ENCODE measurements at places on chromosomes 1 and 21.

DNA sequence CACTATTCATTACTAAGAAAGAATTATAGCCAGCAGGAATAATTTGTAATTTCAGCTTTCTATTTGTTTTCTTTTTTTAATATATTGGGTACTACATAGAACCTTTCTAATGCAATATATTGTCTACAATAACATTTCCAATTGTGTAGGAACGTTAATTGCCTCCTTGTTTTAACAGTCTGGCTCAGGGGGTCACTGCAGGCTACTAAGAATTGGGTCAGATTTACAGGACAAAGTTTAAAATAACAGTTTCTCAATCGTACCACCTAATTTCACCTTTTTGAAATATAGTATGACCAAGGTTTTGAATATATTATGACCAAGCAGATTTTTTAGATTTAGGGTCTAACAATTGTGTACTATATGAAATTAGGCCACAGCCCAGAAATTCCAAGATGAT is 2.4 kb downstream of the CFH start:
- DNase-seq = no peak

DNA sequence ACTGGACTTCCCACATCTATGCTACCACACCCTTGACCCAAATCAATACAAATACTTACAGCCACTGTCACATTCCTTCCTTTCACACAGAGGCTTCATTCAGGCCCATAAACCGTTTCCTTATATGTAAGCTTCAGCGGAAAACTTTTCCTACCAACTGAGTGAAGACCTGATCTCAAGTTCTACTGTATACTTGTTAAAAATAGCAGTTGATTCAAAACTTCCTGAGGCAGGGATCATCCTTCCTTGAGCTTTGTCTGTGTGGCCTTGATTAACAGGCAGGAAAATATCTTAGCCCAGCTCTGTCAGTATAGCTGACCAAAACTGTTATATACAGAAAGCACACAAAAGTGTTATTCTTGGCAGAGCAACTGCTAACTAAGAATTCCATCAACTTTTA is 42.7 kb downstream of the DENND2C start:
- DNase-seq = no peak

GRCh38 chr1:191699343-191699742 is 458.9 kb upstream of the RGS18 start:
- no peak for DNase-seq

- DNase-seq = no peak
Observed at GRCh38 chr1:14372526-14372925, 226.0 kb upstream of the KAZN start.

- DNase-seq = no peak
Observed at GRCh38 chr1:212746546-212746945, 45.0 kb downstream of the NSL1 start.

DNA sequence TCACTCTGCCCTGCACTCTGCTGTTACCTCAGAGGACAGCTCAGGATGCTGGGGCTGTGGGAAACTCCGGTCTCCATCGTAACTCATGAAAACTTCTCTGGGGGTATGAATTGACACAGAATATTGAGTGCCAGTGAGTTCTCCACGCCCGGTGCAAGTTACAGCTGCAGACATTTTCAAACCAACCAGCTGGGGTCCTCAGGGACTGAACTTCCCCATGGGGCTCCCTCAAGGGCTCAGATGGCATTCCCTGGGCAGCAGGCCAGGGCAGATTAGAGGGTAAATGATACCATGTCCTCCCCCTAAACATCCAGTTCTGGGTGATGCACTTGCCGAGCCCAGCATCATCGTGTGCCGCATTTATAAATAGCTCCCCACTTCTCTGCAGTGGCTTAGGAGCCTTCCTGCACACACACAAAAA is 27.8 kb upstream of the CCSAP start:
- DNase-seq = no peak

GRCh38 chr1:31529999-31530684 is 46.2 kb upstream of the TINAGL1 start:
- no peak for DNase-seq

- DNase-seq = no peak
Observed at GRCh38 chr21:46108827-46109312, 11.0 kb downstream of the COL6A2 start.

DNA sequence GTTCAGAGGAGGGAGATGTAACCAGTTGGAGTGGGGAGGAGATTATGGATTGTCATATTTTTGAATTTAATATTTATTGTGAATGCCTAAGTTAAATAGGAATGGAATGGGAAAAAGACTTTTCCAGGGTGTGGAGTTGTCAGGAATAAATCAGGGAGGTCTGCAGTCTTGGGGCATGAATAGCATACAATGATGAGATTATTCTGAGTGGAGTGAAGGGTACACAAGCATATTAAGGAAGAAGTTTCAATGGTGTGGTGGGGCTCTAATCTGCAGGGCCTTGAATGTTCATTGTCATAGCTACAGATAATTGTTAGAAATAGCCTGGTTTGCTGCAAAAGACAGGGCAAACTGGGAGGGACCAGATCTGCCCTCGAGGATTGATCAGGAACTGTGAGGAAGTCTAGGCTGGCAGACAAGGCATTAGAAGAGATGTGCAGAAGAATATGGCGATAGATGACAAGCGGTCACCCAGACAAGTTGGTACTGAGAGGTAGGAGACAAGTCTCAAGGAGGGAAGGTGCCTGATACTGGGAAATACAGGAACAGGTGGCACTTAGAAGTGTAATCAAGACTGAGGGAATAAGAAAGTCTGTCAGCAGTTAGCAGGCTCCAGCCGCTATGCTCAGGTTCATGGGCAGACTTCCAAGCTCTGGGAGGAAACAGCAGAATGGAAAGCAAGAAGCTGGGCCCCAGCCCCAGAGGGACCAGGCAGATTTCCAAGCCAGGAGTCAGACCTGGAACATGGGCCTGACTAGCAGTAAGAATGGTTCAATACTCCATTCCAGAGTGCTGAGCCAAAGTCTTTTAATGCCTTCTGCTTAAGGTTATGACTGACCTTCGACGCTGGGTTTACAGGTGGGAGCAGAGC is 20.9 kb upstream of the RGL1 start:
- DNase-seq = no peak

GRCh38 chr1:222081859-222082258 is 340.0 kb upstream of the DUSP10 start:
- DNase-seq = no peak

DNA sequence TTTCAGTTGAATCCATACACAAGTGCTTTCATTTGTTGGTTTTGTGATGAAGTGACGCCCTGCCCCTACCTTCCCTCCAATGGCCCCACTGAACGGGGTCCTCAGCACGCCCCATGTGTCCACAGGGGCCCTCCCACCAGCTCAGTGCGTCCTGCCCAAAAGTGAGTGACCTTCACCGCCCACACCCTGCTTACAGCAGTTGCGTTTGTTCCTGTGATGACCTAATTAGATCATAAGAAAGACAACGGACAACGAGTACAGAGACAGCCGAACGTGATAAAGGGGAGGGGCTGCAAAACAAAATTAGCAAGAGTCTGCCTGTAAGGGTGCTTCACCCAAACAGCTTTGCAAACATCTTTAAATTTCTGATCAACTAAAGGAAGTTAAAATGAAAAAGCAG is 38.2 kb upstream of the RIPK4 start:
- no peak for DNase-seq

GRCh38 chr1:22685591-22686059 is 25.0 kb upstream of the EPHB2 start:
- DNase-seq = no peak

DNA sequence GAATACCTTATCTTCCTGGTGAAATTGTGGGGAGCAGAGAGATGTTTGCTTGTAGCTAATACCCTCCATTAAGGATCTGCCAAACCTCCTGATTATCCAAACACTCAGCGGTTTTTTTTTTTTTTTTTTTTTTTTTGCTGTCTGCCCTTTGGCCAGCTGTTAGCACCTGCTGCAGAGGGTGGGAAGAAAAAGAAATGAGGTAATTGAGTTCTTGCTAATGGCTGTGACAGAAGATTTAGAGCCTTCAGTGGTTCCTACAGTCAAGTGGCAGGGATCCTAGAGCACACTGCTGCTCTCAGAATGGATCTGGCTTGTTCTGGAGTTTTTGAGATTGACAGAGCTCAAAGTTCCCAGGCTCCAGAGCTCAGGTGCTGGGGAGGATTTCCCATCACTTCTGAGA is 342.5 kb downstream of the DISC1 start:
- DNase-seq = no peak

- no peak for DNase-seq
Observed at GRCh38 chr1:182616130-182617013, 12.2 kb upstream of the RGS16 start.

DNA sequence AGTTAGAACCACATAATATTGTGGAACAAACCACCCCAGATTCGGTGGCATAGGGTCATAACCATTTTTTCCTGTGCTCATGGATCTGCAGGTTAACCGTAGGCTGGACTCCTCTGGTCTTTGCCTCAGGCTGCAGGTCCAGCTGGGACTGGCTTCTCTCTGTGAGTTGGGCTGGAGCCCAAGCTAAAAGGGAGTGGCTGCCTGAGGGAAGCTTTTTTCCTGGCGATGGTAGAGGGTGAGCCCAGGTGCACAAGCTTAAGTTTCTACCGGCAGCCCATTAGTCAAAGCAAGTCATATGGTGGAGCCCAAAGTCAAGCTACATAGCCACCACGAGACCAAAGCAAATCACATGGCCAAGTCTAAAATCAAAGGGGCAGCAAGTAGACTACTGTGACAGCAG is 13.8 kb downstream of the EPHX4 start:
- DNase-seq = no peak

GRCh38 chr1:200561856-200562214 is 58.7 kb downstream of the KIF14 start:
- no peak for DNase-seq

- DNase-seq = no peak
Observed at GRCh38 chr1:15064217-15064929, 89.2 kb upstream of the TMEM51 start.

- no peak for DNase-seq
Observed at GRCh38 chr1:61226791-61227567, 144.6 kb downstream of the NFIA start.

- no peak for DNase-seq
Observed at GRCh38 chr1:206947255-206947654, 989 bp upstream of the PIGR start.

- DNase-seq = no peak
Observed at GRCh38 chr1:69528376-69528775, 39.3 kb upstream of the LRRC7 start.

DNA sequence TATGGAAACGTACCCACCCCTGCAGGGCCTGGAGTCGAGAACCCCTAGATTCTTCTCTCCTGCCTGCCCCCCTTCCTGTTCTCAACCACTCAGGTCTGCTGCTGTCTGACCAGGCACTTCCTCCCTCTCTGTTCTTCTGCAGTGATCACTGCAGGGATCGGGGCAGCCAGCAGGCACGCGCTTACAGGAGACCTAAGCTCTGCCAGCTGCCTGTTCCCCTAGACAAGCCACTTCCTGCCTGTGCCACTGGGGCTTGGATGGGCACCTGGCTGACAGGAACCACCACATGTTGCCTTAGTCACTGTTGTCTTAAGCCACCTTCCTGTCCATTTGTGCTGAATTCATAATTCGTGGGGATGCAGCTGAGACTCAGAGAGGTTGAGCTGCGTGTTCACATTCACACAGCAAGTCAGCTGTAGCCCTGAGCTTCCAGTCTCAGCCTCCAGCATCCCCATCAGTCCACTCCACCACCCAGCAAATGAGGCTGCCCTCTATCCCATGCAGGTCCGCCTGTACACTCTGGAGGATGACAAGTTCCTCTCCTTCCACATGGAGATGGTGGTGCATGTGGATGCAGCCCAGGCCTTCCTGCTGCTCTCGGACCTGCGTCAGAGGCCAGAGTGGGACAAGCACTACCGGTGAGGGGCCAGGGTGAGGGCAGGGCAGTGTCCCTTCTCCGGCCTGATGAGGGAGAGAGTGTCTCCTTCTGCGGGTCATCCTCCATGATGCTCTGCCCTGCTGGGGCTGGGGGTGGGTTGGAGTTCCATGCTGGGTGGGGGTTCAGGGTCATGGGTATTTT is 18.6 kb downstream of the FAM151A start:
- no peak for DNase-seq

DNA sequence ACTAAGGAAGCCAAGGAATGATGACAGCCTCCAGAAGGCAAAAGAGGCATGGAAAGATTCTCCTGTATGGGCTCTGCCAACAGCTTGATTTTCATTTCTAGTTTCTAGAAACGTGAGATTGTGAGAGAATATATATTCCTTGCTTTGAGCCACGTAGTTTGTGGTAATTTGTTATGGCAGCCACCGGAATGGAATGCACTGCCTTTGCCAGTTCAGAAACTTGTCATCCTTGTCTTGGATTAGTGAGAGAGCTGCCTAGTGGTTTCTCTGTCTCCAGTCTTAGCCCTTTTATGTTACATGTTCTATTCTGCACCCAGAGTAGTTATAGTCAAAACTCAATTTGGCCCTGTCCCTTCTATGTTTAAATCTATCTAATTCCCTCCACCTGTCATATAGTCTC is 216.0 kb upstream of the PTGFR start:
- no peak for DNase-seq

DNA sequence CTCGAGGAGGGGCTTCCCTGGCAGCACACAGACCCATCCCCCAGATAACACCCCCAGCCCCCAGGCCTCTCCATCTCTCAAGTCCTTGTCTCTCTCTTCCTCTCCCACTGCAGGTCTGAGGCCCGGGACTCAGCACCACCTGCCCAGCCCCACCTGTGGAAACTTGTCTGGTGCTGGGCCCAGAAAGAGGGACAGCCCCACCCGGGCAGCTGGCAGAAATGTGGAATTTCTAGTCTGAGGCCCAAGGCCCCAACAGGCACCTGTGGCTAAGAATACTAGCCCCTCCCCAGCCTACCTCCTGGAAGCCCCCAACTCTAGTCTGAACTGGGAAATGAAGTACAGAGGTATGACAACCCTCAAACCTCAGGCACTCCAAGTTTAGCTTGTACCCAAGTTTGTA is 15.4 kb downstream of the TTC39A start:
- no peak for DNase-seq

- no peak for DNase-seq
Observed at GRCh38 chr1:93668951-93669350, 12.7 kb downstream of the BCAR3 start.

- DNase-seq = no peak
Observed at GRCh38 chr1:15884477-15884876, 37.0 kb downstream of the SPEN start.

- no peak for DNase-seq
Observed at GRCh38 chr1:228772516-228773212, 37.4 kb downstream of the RHOU start.

DNA sequence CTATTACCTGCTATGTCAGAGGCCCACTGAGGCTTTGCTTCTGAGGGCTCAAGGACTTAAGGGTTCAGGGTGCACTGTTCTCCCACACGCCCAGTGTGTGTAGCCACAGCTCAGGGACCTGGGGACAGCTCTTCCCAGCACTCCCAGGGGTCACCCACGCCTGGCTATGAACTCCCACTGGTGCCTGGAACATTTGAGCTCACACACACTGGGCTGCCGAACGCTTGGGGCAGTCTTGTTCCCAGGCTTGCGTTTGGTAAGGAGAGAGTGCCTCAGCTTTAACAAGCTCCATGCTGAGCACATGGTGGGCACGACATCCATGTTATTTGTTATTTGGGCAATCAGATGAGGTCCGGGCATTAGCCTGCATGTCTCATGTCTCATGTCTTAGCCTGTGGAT is 37.6 kb downstream of the STUM start:
- DNase-seq = no peak

Measured in vagina (tissue), 2 donors.